ENCODE measurements at places on chromosomes 16 and 17.

- DNase-seq = no peak
Observed at GRCh38 chr17:183021-183420, 1.6 kb upstream of the DOC2B start.

- DNase-seq = no peak
Observed at GRCh38 chr17:3497101-3497500, 21.3 kb downstream of the ASPA start.

DNA sequence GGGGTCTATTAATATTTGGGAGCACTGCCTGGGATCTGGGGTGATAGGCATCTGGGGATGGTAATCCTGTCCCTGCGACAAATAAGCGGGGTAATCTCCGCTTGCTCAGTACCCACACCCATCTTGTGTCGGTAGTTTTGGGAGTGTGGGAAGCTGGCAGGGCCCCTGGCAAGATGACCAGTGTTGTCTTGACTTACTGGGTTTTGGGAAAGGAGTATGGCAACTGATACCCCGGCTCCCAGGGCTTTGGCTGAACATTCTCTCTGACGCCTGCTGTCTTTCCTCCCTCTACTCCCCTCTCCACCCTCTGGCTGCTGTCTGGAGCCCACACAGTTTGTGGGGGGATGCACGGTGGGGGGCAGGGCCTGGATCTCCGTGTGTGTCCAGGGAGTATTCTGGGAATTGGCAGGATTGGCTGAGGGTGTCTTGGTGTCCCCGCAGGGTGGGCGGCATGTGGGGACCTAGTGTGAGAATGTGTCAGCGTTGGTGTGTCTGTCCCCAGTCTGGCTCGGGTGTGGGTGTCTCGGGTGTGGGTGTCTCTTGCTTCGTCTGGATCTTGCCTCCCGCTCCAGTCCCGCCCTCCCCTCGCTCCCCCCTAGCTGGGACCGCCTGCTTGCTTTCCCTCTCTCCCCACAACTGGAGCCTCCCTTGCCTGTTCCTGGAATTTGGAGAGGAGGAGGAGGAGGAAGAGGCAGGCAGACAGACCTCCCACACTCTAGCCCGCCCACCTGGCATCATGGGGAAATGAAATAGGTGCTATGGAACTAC lies 12.0 kb downstream of the RARA start:
- DNase-seq = no peak

GRCh38 chr16:68367030-68367429 lies 56.2 kb downstream of the PRMT7 start:
- DNase-seq = no peak

DNA sequence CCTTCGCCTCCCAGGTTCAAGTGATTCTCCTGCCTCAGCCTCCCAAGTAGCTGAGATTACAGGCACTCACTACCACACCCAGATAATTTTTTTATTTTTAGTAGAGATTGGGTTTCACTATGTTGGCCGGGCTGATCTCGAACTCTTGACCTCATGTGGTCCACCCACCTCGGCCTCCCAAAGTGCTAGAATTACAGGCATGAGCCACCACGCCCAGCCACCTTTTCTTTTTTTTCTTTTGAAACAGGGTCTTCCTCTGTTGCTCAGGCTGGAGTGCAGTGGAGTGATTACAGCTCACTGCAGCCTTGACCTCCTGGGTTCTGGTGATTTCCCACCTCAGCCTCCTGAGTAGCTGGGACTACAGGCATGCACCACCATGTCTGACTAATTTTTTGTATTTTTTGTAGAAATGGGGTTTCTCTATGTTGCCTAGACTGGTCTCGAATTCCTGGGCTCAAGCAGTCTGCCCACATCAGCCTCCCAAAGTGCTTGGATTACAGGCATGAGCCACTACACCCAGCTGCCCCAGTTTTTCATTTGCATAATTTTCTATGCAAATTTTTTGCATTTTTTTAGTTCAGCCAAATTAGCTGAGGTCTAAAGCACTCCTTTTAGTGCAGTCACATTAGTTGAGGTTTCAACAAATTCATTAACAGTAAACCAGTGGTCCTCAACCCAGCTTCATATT lies 11.3 kb downstream of the WWP2 start:
- no peak for DNase-seq

- no peak for DNase-seq
Observed at GRCh38 chr16:50257876-50258275, 8.5 kb upstream of the ADCY7 start.

DNA sequence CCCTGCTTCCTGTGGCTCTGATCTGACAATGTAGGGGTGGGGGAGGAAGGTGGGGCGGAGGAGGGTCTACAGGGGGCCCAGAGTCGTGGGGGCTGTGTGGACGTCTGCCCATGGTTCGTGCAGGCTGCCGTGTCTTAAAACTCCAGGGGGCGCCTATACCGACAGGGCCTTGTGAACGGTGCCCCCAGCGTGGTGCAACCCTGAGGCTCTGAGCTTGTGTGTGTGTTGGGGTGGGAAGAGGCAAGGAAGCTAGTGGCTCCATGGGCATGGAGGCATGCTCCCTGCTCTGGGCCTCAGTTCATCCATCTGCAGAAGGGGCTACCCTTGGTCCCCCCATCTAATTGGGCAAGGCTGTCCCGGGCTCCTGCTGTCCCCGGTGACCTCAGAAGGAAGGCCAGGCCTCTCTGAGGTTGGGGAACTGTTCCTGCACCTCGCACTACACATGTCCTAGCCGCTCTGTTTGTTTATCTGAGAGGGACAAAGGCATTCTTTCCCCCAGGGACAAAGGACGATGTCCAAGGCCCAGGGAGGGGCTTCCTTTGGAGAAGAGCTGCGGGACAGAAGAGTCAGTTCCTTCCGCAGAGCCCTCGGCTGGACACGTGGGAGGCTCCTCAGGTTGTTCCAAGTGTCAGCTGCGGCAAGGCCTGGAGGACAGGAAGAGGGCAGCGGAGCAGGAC lies 13.5 kb downstream of the CA4 start:
- no peak for DNase-seq
